ENCODE measurements at places on chromosomes 1 and 21.
A peak's percentile ranks its signal among the peaks of the same experiment; 100 is the strongest.

GRCh38 chr1:33257207-33257771 is 997 bp downstream of the ZNF362 start:
- DNase-seq: no peak

- peak; percentile 26 for DNase-seq
These were observed at the start of gene ZNF436 for GRCh38 chr1:23369335-23370013. Gene ZNF436, minus strand, starts transcription at chr1:23369836. Its CDS starts 1,831 bp downstream, at chr1:23368005.

DNA sequence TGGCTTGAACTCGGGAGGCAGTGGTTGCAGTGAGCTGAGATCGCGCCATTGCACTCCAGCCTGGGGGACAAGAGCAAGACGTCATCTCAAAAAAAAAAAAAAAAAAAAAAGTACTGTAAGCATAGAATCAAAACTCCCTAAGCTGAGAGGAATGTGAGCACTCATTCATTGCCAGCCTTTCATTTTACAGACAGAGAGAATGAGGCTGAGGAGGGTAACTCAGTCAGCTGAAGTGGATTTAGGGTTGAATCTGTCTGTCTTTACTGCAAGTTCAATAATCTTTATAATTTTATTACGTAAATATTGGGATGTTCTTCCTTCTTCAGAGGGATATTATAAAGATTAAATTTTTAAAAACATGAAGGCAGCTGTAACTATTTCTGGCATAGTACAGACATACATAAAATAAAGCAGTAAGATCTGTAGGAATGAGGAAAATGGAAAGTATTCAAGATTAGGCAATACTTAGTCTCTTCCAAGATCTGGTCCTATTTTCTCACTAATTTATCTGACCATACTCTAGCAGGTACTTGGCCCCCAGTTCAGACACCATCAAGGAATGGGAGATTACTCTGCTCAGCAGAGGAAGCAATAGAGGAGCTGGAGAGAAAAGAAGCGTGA is 24.1 kb upstream of the MNDA start:
- DNase-seq: no peak

- no peak for DNase-seq
These were observed 943 bp upstream of the KIAA0040 start for GRCh38 chr1:175193527-175193910.

GRCh38 chr1:237396426-237396825 is 354.4 kb downstream of the RYR2 start:
- DNase-seq: no peak

- DNase-seq: no peak
These were observed 2.3 kb downstream of the OVAAL start for GRCh38 chr1:180560868-180561600.

DNA sequence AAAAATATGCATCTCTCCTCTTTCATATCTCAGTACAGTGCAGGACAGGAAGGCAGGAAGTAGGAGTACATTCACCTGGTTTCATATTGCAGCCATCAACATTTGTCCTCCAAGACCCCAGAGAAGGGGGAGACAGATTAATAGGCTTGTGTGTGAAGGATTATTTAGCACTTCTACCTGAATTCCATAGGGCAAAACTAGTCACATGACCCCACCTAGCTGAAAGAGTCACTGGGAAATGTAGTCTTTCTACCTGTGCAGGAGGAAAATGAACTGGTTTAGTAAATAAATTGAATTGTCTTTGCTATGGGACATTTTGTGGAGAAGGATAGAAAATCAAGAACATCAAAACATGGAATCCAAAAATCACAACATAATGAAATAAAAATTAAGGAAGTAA is 13.9 kb upstream of the TRIM33 start:
- DNase-seq: no peak

- no peak for DNase-seq
These were observed 36.5 kb upstream of the SELENON start for GRCh38 chr1:25763493-25763892.

GRCh38 chr1:35364741-35365140 is 96.2 kb downstream of the ZMYM4 start:
- no peak for DNase-seq

DNA sequence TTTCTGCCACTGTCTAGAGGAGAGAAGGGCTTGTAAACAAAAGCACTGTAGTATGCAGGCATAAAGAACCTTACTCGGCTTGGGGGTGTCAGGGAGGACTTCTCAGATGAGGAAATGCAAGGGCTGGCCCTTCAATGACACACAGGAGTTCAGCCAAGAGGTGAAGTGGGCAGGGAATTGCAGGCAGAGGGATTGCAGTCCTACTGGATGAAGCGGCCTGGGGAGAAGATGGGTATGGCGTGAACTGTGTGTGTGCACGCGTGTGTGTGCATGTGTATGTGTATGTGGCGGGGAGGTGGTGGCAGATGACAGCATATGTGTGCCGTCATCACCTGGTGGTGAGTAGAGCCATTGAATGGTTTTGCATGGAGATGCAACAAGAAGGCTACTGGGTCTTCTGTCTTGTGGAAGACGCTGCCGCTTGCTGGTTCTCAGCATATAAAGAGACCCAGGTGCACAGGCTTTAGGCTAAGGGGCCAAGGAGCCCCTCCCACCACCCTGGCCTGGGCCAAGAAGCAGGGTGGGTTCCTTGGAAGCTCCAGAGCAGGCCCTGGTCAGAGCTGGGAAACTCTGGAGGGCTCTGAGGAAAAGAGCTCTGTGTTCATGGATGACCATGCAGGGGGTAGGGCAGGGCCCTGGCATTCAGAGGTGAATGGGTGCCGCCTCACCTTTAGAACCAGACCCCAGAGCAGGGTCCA is 4.1 kb upstream of the EPS8L3 start:
- no peak for DNase-seq

DNA sequence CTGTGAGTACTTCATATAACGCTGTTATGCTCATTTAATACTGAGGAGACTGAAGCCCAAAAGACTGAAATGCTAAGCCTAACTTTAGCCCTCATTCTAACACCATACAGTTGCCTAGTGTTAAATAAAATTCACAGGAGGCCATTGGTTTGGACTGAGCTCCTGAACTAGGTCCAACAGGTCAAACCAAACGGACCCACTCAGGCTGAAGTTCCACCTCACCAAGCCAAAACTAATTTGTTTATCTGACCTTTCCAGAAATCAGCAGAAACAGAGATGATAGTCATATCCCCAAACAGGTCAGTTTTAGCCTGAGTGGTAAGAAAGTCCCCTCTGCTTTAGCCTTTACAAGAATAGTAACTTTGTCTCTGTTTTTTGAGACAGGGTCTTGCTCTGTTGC is 311.3 kb upstream of the ZP4 start:
- DNase-seq: no peak

- DNase-seq: no peak
These were observed 31.8 kb downstream of the UCK2 start for GRCh38 chr1:165858967-165859845.

- no peak for DNase-seq
These were observed 218.7 kb downstream of the PATJ start for GRCh38 chr1:61961009-61961408.

GRCh38 chr1:98559291-98559690 is 102.2 kb upstream of the SNX7 start:
- no peak for DNase-seq

GRCh38 chr1:177425199-177425598 is 254.4 kb downstream of the BRINP2 start:
- no peak for DNase-seq

DNA sequence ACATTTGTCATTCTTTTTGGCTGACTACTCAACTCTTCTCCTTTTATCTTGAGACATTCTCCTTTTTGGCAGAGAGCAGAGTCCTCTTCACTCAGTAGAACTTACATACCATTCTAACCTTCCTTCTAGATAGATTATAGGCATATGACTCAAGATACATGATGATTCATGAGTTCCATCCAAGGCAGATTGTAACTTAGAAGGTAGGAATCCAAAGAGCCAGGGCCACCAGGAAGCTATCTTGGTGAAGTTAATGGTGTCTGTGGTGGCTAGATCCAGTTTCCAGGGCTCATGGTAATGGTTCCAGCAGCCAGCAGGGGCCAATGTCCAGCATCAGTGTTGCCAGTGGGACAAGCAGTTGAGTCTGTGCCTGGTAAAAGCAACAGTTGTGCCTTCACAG is 76.1 kb upstream of the KIAA0040 start:
- no peak for DNase-seq

DNA sequence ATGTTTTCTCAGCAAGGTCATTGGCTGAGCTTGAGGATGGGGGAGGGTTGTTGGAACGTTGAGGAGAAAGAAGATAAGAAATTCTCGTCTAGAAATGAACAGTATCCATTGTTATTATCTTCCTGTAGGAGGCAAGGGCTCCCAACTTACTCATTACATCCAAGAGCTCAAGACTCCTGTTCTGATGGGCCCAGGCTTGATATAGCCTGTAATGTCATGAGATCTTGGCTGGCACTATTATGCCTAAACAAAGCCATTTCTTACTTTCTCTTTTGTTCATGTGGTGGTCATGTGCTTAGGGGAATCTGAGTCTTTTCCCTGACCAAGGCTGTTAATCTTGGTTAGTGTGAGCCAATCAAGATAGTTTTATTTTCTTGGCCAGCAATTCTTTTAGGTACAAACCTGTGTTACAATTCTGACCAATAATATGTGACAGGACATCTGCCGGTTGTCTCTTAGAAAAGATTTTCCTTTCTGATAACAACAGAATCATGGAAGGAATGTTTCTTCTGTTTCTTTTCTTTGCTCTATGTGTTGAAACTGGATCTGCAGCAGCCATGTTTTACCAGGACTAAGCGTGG is 15.2 kb upstream of the IGSF3 start:
- no peak for DNase-seq

GRCh38 chr1:109821831-109822745 is 58.4 kb upstream of the EPS8L3 start:
- DNase-seq: no peak

DNA sequence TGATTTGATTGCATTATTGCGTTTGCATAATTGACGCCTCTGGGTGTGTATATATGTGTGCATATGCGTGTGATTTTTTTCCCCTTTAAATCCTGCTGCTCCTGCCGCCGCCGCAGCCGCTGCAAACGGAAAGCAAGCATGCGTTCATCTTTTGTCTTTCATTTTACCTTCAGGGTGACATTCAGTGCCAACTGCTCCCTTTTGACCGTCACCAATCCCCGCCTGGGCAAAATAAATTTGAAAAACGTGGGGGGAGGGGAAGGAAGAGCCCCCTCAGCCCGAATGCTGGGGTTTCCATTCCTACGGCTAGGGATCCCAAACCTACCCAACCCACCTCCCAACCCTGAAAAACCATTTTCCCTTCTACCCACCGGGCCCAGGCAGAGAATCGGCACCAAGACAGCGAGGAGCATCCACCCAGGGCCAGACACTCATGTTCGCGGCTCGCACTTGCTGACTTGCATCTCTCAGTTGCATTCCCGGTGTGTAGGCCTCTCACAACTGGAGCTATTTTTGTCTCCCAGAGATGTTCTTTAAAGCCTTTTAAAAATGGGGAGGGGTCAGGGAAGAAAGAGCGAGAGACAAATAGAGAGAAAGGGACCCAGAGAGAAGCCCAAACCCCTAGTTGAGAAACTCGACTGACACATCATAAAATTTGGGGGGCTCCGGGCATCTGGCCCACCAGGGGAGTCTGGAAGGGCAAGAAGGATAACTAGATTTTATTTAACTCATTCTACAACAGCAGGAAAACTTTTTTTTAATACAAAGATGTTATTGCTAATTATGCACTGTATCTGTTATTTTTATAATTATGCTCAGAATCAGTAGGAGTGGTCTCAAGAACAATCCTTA is 367.1 kb upstream of the ESRRG start:
- no peak for DNase-seq

- no peak for DNase-seq
These were observed 9.6 kb downstream of the ZBTB18 start for GRCh38 chr1:244060686-244061085.

GRCh38 chr1:59997479-59998115 is 71.0 kb upstream of the CYP2J2 start:
- DNase-seq: no peak

- DNase-seq: no peak
These were observed 123.1 kb downstream of the AKT3 start for GRCh38 chr1:243726806-243727502.

- no peak for DNase-seq
These were observed 215.0 kb downstream of the DAB1 start for GRCh38 chr1:57208741-57209302.

- DNase-seq: no peak
These were observed 22.1 kb upstream of the RASAL2 start for GRCh38 chr1:178071811-178072210.

DNA sequence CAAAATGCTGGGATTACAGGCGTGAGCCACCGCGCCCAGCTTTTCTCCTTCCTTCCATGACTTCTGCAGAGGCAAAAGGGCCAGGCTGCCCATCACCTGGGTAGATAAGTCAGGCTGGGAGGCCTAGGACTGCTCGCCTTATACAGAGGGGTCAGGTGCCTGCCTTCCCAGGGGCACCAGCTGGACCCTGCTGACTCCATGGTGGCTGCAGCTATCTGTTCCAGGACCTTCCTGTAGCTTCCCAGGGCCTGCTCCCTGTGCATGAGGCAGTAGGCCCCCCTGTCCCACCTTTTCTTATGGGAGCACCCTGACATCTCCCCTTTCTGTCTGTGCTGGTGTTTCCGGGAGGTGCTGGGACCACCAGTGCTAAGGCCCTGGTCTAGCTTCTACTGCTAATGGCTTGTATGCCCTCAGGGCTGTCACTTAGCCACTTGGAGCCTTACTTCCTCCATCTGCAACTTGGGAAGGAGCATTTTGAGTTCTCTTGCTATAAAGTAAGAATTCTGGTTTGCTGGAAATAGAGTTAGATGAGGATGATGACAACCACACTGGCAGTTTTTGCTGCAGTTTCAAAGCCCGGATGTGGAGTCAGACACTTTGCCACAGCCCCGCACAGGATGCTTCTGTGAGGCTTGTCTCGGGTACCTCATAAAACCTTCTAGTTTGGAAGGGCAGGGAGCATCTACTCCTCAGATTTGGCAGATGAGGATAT is 14.4 kb downstream of the SOX13 start:
- no peak for DNase-seq

GRCh38 chr1:51945591-51945990 is 44.9 kb downstream of the RAB3B start:
- DNase-seq: no peak

DNA sequence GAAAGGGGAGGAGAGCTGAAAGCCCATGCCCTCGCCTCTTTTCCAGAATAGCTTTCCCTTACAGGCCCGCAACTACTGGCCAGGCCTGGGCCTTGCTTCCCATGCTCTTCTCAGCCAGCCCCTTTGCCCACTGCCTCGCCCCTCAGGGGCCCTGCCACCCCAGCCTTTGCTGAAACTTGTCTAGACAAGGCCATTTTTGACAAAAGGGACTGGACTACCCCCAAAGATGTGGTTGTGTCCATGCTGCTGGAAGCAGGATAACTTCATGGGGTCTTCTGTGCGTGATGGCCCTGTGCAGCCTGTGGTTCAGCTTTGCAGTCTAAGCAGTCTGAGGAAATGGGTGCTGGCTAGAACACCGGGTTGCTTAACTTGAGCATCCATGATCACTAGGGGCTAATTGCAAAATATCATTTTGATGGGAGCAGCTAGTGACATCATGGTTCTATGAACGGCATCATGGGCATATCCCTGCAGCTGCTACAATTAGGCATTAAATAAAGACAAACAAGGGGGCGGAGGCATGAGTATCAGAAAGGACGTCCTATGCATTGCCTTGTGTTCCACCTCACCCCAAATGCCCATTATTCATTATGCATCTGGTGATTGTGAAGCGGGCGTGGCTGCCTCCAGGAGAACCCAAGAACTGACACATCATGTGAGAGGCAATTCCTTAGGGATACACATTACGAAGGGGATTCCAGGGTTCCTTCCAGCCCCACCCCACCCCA is 36.8 kb downstream of the NTPCR start:
- no peak for DNase-seq

Measured in nephron progenitor cell (in vitro differentiated cells).